Heart right ventricle (tissue), 16 donors: ENCODE measurements at places on chromosomes 11 and 22. TPM values are rescaled to one million over a fixed set of nuclear protein-coding genes. Genes with fewer than 3 reads are reported as not detected.

DNA sequence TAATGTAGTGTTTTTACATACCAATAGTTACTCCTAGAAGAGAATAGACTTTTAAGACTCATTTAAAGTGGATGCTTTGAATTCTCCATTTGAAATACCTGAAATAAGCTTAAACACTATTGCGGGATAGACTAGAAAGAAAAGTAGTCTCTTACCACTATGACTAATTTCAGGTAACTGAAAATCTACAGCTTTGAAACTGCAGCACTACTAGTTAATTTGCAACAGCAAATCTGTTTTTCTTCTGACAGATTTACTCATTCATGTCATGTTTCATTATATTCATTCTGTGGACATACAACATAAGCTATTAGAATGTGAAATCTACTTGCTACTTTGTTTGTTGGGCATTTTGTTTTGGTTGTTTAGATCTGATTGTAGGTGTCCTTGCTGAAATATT is 153.6 kb downstream of the MAML2 start:
- no peaks in the 10 kb centered on the region for H3K27me3 ChIP-seq
- no peaks in the 10 kb centered on the region for H3K36me3 ChIP-seq
- H3K4me3 ChIP-seq = no peak overlapping the region
- peaks cover 48% of the 10 kb centered on the region for H3K4me1 ChIP-seq

- no peak for DNase-seq
- H3K27ac ChIP-seq = no peak overlapping the region
- H3K4me3 ChIP-seq = no peak overlapping the region
- H3K36me3 ChIP-seq = no peaks in the 10 kb centered on the region
Measured at GRCh38 chr11:92627615-92628256, 341.7 kb upstream of the MTNR1B start.

- H3K36me3 ChIP-seq = no peaks in the 10 kb centered on the region
- no peaks in the 10 kb centered on the region for H3K27me3 ChIP-seq
- no peak for DNase-seq
- H3K4me3 ChIP-seq = no peak overlapping the region
- H3K27ac ChIP-seq = no peak overlapping the region
Measured at GRCh38 chr22:44291265-44291664, 21.5 kb downstream of the SHISAL1 start.

GRCh38 chr11:63595296-63595695 is 18.9 kb downstream of the PLAAT3 start:
- H3K27ac ChIP-seq = no peak overlapping the region

DNA sequence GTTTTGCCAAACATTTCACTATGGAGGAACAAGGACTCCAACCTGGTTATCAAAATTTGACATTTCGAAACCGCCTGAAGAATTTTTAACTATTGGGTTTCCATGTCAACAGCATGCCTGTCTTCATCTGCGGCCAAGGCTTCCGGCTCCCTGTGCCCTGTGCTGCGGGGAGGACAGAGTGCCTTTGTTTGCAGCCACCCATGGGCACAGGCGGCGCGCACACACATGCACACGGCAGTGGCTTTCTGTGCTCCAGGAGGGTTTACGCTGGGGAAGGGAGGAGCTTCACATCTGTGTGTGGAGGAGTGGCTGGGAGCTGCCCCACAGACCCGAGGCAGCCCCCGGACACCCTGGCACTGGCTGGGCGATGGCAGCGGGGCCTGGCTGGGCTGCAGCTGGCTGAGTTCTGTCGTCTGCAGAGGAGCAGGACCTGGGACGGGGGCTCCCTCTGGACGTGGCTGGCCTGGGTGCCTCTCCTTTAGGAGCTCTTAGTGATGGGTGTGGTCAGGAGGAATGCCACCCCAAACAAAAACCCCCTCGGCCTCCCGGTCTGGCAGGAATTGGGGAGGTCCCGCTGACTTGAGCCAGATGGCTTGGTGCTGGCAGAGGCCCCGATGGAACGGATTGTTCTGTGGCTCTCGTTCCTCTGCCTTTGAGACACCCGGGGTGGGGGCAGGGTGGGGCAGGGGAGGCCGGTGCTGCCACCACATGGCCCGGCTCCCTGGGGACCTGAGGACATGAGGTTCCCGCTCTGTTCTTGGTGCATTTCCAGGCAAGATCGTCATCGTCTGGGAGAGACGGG is 1290.9 kb downstream of the BRD1 start:
- H3K4me1 ChIP-seq = no peaks in the 10 kb centered on the region
- H3K4me3 ChIP-seq = no peak overlapping the region
- H3K27me3 ChIP-seq = peaks cover 30% of the 10 kb centered on the region

DNA sequence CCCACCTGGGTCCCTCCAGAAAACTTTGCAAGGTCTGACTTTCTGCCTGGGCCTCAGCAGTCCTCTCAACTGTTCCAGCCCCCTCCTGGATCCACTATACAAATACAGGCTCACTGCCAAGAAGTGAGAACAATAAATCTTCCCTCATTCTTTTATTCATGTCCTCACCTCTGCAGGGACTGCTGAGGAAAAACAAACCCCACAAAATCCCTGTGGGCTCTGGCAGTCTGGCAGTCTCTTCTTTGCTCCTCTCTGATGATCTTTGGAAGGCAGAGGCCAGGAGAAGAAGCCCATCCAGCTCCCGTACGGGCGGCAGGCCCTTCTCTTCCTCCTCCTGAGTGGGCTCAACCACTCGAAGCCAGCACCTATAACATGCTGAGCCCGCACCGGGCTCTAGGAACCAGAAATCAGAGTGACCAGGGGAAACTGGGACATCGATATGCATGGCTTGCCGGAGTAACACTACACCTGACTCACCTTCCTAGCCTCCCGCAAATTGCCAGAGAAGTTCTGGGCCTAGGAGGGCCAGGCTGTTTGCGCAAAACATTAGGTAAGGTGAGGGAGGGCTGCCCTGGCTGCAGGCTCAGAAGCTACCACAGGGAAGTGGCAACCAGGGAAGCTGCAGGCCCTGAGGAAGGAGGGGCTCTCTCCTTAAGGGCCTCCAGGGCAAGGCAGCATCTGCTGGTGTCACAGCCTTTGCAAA is 24.2 kb downstream of the TMPRSS5 start:
- no peak overlapping the region for H3K27ac ChIP-seq
- H3K4me3 ChIP-seq = no peak overlapping the region
- H3K4me1 ChIP-seq = no peaks in the 10 kb centered on the region
- no peaks in the 10 kb centered on the region for H3K36me3 ChIP-seq

DNA sequence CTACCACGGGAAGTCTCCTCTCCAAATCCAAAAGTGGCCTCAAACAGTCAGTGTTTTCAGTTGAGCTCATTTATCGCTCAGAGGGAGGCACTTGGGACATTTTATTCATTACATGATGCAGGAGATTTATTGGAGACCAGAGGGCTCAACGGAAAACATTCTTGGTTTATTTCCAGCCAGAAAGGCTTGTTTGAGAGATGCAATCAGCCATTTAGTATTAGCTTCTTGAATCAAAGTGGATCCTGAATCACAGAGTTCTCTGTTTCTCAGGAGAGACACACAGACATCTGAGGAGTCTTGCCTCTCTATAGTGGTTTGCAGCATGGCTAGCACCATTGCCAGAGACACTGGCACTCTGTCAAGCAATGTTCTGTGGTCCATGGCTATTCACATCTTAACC is 31.5 kb downstream of the CD44 start:
- H3K4me3 ChIP-seq = no peak overlapping the region
- DNase-seq = no peak
- no peaks in the 10 kb centered on the region for H3K27me3 ChIP-seq
- peaks cover 39% of the 10 kb centered on the region for H3K4me1 ChIP-seq
- no peaks in the 10 kb centered on the region for H3K36me3 ChIP-seq
- H3K27ac ChIP-seq = peak overlapping the region; percentile 0

DNA sequence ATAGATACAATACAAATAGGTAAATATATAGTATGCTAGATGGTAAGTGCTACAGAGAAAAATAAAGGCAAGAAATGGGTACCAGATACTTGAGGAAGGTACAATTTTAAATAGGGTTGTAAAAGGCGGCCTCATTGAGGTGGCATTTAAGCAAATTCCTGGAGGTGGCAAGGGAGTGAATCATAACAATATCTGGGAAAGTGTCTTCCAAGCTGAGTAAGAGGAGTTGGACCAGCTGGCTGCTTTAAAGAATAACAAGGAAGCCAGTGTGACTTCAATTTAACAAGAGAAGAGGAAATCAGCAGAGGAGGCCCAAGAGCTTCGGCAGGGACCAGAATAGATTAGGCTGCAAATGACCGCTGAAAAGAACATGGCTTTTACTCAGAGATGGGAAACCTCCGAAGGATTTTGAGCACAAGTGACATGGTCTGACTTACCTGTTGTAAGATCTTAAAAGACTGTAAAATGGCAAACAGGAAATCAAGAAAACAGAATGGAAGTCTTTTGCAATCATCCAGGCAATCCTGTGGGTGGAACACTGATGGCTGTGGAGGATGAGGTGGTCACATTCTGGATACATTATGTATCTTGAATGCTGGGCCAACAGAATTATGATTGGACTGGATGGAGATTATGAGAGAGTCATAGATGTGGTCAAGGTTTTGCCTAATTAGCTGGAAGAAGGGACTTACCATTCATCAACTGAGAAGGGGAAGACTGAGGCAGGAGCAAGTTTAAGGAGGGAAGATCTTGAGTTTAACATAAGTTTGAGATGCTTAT is 77.2 kb downstream of the RDX start:
- no peaks in the 10 kb centered on the region for H3K4me1 ChIP-seq
- H3K36me3 ChIP-seq = peaks cover 8% of the 10 kb centered on the region
- H3K27ac ChIP-seq = no peak overlapping the region

DNA sequence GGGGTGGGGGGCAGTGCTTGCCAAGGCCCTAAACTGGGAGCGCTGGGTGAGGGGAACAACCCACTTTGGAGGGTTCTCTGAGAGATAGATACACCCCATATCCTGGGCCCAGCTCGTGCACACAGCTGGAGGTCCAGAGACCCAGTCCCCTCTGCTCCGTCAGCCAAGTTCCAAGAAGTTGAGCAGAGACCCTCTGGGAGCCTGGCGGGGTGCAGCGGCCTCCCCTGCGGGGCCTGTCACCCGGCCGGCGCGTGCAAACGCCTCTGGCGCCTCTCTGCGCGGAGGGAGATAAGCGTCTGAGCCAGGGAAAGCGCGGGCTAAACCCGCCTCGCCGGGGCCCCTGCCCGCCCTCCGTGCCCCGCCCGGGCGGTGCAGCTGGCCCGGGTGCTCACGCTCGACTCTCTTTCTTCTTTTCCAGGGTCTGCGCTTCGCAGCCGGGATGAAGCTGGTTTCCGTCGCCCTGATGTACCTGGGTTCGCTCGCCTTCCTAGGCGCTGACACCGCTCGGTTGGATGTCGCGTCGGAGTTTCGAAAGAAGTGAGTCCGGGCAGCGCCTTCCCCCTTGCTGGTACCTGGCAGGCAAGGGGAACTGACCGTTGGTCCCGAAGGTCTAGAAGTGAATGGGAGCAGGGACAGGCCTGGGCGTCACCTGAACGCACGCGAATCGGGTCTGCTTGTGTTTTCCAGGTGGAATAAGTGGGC is 540 bp downstream of the ADM start:
- H3K36me3 ChIP-seq = no peaks in the 10 kb centered on the region
- peak overlapping the region; percentile 59 for H3K4me3 ChIP-seq
- DNase-seq = peak; percentile 52
- peak overlapping the region; percentile 83 for H3K27ac ChIP-seq
- peaks cover 15% of the 10 kb centered on the region for H3K4me1 ChIP-seq

DNA sequence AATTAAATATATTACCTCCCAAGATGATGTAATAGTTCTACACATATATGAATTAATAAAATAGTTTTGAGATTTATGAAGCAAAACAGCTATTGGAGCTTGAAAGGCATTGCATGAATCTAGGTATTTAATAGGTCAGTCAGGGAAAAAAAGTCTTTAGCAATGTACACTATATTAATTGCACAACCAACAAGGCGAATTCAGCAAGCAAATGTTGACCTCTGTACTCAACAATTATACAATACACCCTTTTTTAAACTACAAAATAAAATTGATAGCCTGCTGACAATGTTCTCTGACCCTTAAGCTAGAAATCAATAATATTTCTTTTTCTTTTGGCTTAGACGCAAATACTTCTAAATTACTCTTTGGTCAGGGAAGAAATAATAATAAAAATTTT is 345.5 kb downstream of the LUZP2 start:
- no peaks in the 10 kb centered on the region for H3K36me3 ChIP-seq
- no peak overlapping the region for H3K4me3 ChIP-seq
- no peaks in the 10 kb centered on the region for H3K27me3 ChIP-seq
- no peak for DNase-seq
- no peaks in the 10 kb centered on the region for H3K4me1 ChIP-seq

GRCh38 chr22:46942799-46943785 is 180.6 kb downstream of the TBC1D22A start:
- peak overlapping the region; percentile 58 for H3K27ac ChIP-seq
- no peaks in the 10 kb centered on the region for H3K27me3 ChIP-seq
- H3K4me3 ChIP-seq = peak overlapping the region; percentile 29
- DNase-seq = peak; percentile 40
- H3K36me3 ChIP-seq = peaks cover 11% of the 10 kb centered on the region

DNA sequence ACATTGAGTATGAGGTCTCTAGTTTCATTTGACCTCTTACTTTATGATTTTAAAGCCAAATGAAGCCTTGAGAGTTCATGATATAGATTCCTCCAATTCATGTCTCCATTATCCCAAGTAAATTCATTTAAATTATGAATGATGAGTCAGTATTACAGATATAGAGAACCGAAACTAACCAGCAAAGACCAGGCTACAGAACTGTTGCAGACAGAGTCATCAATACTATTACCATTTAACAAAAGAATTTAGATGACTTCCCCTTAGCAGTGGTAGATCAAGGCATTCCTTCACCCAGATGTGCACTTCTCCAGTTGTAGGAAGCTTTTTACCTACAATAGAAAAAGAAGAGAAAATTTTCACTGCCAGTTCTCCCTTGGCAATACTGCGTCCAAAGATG is 11.8 kb upstream of the CCDC89 start:
- H3K4me3 ChIP-seq = no peak overlapping the region
- no peak for DNase-seq
- H3K27me3 ChIP-seq = no peaks in the 10 kb centered on the region
- no peaks in the 10 kb centered on the region for H3K4me1 ChIP-seq
- no peak overlapping the region for H3K27ac ChIP-seq

DNA sequence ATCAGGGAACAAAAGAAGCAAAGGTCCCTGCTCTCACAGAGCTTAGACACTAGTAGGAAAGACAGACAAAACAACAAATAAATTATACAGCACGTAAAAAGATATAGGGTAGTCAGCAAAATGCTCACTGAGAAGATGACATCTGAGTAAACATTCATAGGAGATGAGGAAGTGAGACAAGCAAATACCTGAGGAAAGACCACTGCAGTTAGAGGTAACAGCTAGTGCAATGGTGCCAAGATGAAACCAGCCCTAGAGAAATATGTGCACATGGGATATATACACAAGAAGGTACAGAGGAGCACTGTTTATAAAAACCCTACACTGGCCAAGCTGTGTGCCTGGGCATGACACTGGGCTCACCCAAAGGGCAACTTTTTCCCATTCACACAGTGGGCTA is 9.8 kb downstream of the CYP2R1 start:
- H3K27ac ChIP-seq = no peak overlapping the region
- H3K27me3 ChIP-seq = no peaks in the 10 kb centered on the region
- H3K36me3 ChIP-seq = no peaks in the 10 kb centered on the region
- H3K4me1 ChIP-seq = no peaks in the 10 kb centered on the region
- H3K4me3 ChIP-seq = no peak overlapping the region

GRCh38 chr11:95507794-95508193 is 276.8 kb upstream of the SESN3 start:
- no peak overlapping the region for H3K27ac ChIP-seq
- no peaks in the 10 kb centered on the region for H3K36me3 ChIP-seq
- H3K4me3 ChIP-seq = no peak overlapping the region
- no peaks in the 10 kb centered on the region for H3K27me3 ChIP-seq

The ALDH3B2 gene
- total RNA-seq = not detected

The ELMOD1 gene
- 0.28 TPM for total RNA-seq

The OR51G1 gene
- total RNA-seq = not detected
